ENCODE measurements at places on chromosomes 5 and 9.

GRCh38 chr5:14260637-14261036, 117.5 kb downstream of the TRIO start:
- no peak for DNase-seq

- DNase-seq, result no peak
Observed at GRCh38 chr9:14025741-14026140, 288.2 kb downstream of the NFIB start.

GRCh38 chr5:146290318-146290717, 48.3 kb upstream of the POU4F3 start:
- no peak for DNase-seq

- DNase-seq, result no peak
Observed at GRCh38 chr9:125743682-125744428, 3.3 kb upstream of the PBX3 start.

GRCh38 chr9:38091310-38092199, 22.5 kb upstream of the SHB start:
- no peak for DNase-seq

GRCh38 chr5:53482717-53483638, 2.5 kb downstream of the FST start:
- peak; percentile 11 for DNase-seq

Measured in activated CD4-positive, alpha-beta T cell treated with anti-CD3 and anti-CD28 coated beads, Interleukin-10, Interleukin-2, amounts not matched to agents 100 ng/mL and 50 ng/mL, durations not matched to agents 16 hours and 8 hours (primary cell).